ENCODE measurements at places on chromosomes 13 and 19.

- DNase-seq: no peak
These were observed 335.5 kb downstream of the TBC1D4 start for GRCh38 chr13:75146436-75146835.

DNA sequence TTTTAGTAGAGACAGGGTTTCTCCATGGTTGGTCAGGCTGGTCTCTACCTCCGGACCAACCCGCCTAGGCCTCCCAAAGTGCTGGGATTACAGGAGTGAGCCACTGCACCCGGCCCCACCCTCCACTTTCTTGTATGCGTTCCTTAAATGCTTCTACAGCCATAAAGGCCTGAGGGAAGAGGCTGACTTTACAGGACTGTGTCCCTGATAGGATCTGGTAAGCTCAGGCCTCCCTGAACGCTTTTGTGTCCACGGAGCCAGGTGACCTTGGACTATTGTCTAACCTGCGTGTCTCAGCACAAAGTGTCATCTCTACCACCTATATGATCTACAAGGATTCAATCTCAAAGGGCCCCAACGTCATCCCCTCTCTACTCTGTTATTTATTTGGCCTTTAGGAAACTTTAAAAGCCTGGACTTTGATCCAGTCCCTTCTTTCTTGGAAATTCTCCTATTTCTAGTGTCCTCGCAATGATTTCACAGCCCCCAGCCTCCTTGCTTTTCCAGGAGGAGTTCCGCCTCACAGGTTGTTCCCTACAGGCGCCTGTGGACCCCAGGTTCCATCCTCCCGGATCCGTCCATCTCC lies 701 bp downstream of the ZNF552 start:
- DNase-seq: no peak

- DNase-seq: no peak
These were observed at the start of gene GSX1 for GRCh38 chr13:27792393-27793218. Gene GSX1, plus strand, starts transcription at chr13:27792483. Its CDS starts 208 bp downstream, at chr13:27792691.

DNA sequence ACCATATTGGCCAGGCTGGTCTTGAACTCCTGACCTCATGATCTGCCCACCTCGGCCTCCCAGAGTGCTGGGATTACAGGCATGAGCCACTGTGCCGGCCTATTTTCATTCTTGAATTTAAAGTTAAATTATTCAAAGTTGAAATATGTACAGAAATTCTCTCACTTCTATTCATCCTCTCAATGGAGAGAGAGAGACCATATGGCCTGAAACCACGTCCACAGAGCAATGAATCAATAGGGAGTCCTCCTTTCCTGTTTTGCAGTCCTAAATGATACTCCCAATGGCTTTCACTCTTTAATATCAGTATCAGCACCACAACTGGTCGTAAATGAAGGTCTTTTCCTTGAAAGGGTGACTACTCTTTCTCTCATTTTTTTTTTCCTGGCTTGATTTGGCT lies 30.5 kb upstream of the KCTD4 start:
- DNase-seq: no peak

DNA sequence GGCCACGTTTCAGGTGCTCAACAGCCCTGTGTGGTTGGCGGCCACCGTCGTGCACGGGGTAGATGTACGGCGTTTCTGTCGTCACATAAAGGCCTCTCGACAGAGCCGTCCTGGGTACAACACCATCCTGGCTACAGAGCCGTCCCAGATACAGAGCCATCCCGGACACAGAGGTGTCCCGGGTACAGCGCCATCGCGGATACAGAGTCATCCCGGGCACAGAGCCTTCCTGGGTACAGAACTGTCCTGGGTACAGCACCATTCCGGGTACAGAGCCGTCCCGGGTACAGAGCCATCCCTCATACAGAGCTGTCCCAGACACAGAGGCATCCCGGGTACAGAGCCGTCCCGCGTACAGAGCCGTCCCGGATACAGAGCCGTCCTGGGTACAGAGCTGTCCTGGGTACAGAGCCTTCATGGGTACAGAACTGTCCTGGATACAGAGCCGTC lies 222.7 kb upstream of the SOX1 start:
- DNase-seq: no peak

- DNase-seq: no peak
These were observed 55.8 kb downstream of the PEPD start for GRCh38 chr19:33465834-33466233.

- no peak for DNase-seq
These were observed 24.2 kb downstream of the PPP1R37 start for GRCh38 chr19:45117167-45117594.

GRCh38 chr19:55485439-55486011 lies 537 bp downstream of the NAT14 start:
- DNase-seq: no peak

GRCh38 chr19:11377756-11378155 lies 3.3 kb downstream of the SWSAP1 start:
- no peak for DNase-seq

DNA sequence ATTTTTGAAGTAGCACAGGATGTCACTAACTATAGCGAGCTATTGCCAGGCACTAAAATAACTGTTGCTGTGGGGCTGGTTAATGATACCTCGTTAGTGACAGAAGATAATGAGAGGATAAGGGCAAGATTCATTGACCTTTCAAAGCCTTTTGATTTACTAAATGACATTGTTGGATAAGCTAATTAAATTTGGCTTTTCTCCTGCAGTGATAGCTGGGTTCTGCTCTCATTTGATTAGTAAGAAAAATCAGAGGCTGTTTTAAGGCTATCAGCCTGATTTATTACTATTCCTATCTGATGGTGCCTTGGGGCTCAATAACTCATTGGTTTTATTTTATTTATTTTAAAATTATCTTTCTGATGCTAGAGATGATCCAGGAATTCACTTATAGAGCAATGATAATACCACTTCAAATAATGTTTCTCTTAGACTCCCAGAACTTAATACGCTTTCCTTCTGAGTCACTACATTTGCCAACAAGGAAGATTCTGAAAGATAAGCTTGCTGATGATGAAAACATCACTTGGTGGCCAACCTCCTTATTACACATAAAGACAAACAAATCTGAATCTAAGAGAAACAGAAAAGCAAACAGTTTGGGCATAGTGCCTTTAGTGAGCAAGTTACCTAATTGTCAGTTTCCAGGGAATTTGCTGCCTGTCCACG lies 501.3 kb upstream of the ARGLU1 start:
- no peak for DNase-seq

- DNase-seq: no peak
These were observed 14.6 kb downstream of the VSIG10L start for GRCh38 chr19:51327066-51328001.

GRCh38 chr13:59734393-59734792 lies 429.3 kb downstream of the DIAPH3 start:
- no peak for DNase-seq

- DNase-seq: no peak
These were observed 96.3 kb upstream of the SPRY2 start for GRCh38 chr13:80437231-80437630.

GRCh38 chr13:31154939-31155338 lies 6.8 kb downstream of the HSPH1 start:
- no peak for DNase-seq

GRCh38 chr13:110466266-110466915 lies 95.1 kb downstream of the RAB20 start:
- DNase-seq: no peak

DNA sequence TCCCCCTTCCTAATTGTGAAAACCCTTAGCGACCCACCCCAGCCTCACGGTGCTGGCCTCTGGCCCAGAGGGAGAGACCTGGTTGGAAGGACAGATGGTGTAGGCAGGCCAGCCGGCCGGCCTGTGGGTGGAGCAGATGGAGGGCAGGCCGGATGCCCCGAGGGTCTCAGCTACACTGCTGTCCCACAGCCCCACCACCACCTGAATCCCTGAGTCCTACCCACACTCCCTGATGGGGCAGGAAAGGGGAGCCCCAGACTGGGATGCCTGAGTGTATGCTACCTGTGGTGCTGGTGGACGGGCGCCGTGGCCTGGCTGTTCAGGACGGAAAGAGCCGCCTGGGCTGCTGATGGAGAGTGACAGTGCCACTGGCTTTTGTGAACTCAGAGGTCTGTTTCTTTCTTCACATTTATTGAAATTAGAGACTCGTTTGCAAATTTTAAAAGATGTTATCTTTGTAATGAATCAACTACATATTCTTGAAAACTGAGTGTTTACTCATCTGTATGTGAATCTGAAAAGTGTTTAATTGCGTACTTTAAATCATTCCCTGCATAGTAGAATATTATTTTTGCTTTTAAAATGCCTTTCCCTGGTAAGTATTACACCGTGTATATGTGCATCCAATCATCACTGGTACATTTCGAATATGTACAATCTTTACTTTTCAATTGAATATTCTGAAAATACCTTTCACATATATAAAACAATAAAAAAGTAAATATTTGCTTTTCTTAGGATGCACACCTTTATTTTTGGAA lies 35.7 kb downstream of the TFDP1 start:
- DNase-seq: no peak

- DNase-seq: no peak
These were observed 389.5 kb downstream of the PCDH9 start for GRCh38 chr13:66840621-66841020.

DNA sequence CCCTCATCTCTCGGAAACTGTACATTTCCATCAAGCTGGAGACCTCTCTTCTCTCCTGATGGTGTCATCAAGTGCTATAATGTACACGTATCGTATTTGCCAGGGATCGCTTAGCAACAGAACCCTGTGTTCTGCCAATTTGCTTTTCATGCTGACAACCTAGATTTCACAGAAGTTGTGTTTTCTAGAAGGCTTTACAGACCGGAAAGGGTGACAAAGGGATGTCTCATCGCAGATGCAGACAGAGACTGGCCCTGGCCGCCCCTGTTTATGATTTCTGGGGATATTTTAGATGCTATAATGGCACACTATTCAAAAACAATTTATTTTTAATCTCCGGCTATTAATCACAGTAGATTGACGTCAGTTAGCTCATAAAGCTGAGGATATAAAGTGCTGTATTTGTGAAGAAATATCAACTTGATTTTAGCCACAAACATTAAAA lies 291.4 kb downstream of the IRS2 start:
- DNase-seq: no peak

- no peak for DNase-seq
These were observed 814 bp downstream of the S1PR2 start for GRCh38 chr19:10230173-10230860.

DNA sequence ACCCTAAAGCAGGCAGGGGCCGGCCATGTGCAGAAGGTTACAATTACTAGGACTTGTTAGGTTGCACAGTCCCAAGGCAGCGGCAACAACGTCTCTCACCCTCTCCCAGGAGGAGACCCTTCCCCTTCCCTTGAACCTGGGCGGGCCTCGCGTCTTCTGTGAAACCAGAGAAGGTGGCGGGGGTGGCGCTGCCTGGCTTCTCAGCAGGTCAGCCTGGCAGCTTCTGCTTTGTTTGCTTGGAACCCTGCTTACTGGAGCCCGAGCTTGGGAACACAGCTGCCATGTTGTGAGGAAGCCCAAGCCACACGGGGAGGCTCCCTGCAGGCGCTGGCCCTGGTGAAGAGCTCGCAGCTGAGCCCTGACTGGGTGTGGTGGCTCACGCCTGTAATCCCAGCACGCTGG lies 15.5 kb downstream of the MKNK2 start:
- DNase-seq: no peak

DNA sequence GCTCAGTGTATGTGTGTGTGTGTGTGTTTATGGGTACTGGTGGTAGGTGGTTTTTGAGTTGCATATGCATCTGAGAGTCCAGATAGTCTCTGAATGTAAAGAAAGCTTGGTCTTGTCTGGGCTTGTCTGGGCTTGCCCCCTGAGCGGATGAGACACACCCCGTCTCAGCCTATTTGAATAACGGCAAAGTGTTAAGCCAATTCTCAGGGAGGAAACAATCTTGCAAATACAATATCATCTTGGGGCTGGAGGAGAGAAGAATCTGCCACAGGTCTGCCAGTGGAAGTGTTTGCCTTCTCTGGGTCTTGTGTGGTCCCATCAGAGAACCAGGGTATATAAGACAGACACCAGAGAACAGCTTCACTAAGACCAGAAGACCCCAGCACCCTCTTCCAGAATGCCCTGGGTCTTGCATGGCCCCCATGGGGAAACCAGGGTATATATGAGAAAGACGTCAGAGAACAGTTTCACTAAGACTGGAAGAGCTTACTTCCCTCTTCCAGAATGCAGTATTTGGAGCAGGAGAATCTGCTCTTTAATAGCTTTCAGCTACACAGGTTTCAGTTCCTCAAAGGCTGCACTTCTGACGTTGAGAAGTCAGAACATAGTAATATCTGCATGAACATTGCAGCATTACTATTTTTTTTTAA lies 13.3 kb downstream of the CD70 start:
- no peak for DNase-seq

GRCh38 chr19:3555653-3556422 lies 1.5 kb downstream of the MFSD12 start:
- no peak for DNase-seq

- DNase-seq: no peak
These were observed 751 bp downstream of the GRAMD1A start for GRCh38 chr19:35000647-35001501.

- no peak for DNase-seq
These were observed 83.5 kb upstream of the KCTD15 start for GRCh38 chr19:33713194-33713593.

DNA sequence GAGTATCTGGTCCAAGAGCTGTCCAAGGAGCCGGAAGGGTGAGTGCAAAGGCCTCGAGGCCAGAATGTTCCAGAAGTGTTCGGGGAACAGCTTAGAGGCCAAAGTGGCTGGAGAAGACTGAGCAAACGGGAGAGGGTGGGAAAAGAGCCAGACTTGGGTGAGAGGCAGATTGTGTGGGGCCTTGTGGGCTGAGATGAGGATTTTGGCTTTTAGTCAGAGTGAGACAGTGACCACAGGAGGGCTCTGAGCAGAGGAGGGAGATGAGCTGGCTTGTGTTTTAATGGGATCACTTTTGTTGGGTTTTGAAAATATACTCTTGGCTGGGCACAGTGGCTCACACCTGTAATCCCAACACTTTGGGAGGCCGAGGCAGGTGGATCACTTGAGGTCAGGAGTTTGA lies 5.6 kb downstream of the NANOS2 start:
- no peak for DNase-seq

GRCh38 chr13:28031220-28031895 lies 42.9 kb upstream of the URAD start:
- DNase-seq: no peak

DNA sequence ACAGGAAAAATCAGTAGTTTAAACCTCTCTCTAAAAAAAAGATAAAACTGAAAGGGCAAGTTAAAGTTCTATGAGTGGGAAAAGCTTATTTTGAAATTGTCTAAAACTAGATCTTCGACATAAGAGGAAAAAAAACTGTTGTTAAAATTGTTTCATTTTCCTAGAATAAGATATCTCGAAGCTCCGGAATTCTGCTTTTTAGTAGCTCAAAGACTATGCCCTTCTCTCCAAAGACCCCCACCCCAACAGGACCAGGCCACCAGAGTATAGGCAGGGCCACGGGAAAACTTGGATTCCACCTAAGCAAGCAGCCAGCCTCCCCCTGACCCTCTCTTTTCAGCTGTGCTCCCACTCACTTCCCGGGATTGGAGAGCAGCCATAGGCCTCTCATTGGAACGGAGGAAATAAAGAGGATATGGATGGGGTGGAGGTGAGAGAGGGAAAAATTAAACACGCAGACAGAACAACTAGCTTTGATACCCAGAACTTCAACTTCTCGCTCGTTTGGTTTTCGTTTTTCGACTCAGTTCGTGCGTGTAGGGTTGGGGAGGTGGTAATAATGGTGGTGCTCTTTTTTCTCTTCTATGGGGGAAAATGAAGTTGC lies 3.0 kb downstream of the POU4F1 start:
- no peak for DNase-seq

- DNase-seq: no peak
These were observed 101.4 kb upstream of the GPR12 start for GRCh38 chr13:26861941-26862340.

GRCh38 chr19:32397671-32398101 lies 7.9 kb upstream of the DPY19L3 start:
- no peak for DNase-seq

GRCh38 chr19:17846146-17846545 lies 1.6 kb downstream of the JAK3 start:
- no peak for DNase-seq

Measured in AG04449 (cell line).